ENCODE measurements at places on chromosomes 3 and 15. TPM values are rescaled to one million over a fixed set of nuclear protein-coding genes. Genes with fewer than 3 reads are reported as not detected.
A peak's percentile ranks its signal among the peaks of the same experiment; 100 is the strongest.

DNA sequence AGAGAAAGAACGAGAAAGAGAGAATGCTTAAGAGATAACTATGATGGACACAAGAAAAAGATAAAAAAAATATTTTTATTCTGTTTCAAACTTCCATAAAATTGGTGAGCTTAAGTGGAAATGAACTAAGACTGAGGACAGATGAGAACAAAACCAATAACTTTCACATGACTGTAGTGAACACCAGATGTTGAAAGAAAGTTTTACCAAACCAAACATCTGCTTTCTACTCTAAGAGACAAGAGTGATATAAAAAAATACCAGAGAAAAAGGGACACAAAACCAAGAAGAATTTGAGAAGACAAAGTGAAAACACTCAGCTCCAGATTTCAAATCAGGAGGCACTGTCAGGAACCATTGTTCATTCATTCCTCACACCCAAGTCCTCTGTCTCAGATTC is 147.9 kb downstream of the IMPG2 start:
- no peaks in the 10 kb centered on the region for H3K27me3 ChIP-seq
- H3K27ac ChIP-seq, result no peak overlapping the region
- no peaks in the 10 kb centered on the region for H3K4me1 ChIP-seq
- no peaks in the 10 kb centered on the region for H3K36me3 ChIP-seq

DNA sequence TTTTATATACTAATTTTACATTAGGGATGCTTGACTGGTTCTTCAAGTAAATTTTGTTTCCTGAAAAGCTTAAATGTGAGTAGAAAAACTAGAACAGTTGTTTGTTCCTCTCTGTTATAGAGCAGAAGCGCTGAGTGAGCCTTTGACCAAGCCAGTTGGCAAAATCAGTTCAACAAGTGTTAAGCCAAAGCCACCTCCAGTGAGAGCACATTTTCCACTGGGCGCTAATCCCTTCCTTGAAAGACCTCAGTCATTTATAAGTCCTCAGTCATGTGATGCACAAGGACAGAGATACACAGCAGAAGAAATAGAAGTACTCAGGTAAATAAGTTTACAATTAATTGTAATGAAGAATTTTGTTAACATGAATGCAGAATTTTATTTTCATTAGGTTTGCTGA is 14.6 kb downstream of the CAPN7 start:
- no peak overlapping the region for H3K4me3 ChIP-seq
- DNase-seq, result no peak
- H3K27me3 ChIP-seq, result no peaks in the 10 kb centered on the region
- H3K36me3 ChIP-seq, result peaks cover 32% of the 10 kb centered on the region
- H3K4me1 ChIP-seq, result peaks cover 6% of the 10 kb centered on the region

DNA sequence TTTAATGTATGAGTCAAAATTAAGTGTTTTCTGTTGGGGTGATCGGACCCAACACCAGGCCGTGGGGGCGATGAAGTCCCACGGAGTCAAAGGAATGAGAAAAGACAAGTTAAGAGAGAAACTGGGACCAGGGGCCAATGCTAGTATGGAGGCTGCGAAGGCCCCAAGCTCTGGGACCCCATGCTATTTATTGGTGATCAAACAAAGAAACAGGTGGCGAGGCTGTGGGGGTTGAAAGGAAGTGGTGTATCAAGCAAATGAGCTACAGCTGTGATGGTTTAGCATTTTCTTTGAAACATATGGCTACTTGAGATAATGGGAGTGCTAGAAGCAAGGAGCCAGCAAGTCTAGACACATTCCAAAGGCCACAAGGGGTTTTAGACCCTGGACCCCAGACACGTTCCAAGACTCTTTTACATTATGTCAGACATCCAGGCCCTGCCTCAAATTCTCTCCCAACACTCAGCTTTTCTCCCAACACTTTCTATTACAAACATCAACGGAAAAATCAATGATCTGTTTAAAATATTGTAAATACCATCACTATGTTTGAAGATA is 56.0 kb upstream of the SNRPN start:
- no peaks in the 10 kb centered on the region for H3K4me1 ChIP-seq
- no peak overlapping the region for H3K4me3 ChIP-seq
- no peaks in the 10 kb centered on the region for H3K27me3 ChIP-seq
- no peak overlapping the region for H3K27ac ChIP-seq
- no peaks in the 10 kb centered on the region for H3K36me3 ChIP-seq

DNA sequence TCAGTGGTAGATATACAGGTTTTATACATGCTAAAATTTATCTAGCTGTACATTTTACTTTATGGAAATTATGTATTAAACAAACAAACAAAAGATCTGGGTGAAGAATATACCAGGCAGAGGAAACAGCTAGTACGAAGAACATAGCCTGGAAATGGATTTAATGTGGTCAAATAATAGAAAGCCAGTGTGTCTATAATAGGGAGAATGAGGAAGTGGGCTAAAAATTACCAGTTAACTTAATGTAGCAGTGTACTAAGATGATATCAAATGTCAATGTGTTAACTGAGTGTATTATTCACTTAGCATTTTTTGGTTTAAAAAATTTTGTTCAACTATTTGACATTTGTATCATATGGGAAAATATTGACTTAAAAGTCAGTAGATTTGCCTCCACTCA is 22.8 kb upstream of the SLC15A2 start:
- no peak overlapping the region for H3K27ac ChIP-seq
- H3K4me3 ChIP-seq, result no peak overlapping the region
- H3K27me3 ChIP-seq, result no peaks in the 10 kb centered on the region
- DNase-seq, result no peak
- H3K4me1 ChIP-seq, result no peaks in the 10 kb centered on the region
- H3K36me3 ChIP-seq, result no peaks in the 10 kb centered on the region

- no peaks in the 10 kb centered on the region for H3K27me3 ChIP-seq
- no peak for DNase-seq
- H3K36me3 ChIP-seq, result no peaks in the 10 kb centered on the region
- no peak overlapping the region for H3K27ac ChIP-seq
- no peaks in the 10 kb centered on the region for H3K4me1 ChIP-seq
Measured at GRCh38 chr3:53812434-53812833, 33.8 kb downstream of the CHDH start.

DNA sequence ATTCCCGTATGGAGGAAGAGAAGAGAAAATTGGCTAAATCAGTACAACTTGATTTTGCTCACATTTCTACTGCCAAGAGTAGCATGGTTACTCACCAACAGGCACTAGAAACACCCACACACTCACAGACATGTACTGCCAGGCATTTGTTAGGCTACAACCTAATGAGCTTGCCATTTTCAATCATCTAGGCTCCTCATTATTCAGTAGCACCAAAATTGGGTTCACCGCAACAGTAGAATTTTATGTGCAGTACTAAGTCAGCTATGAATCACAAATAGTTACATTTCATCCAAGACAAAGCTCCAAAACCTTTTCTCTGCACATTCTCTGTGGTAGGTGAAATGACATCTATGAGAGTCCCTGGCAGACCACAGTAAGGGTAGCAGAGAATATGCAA is 15.0 kb upstream of the THUMPD3 start:
- no peak overlapping the region for H3K4me3 ChIP-seq
- H3K27ac ChIP-seq, result no peak overlapping the region
- no peak for DNase-seq
- H3K27me3 ChIP-seq, result no peaks in the 10 kb centered on the region

DNA sequence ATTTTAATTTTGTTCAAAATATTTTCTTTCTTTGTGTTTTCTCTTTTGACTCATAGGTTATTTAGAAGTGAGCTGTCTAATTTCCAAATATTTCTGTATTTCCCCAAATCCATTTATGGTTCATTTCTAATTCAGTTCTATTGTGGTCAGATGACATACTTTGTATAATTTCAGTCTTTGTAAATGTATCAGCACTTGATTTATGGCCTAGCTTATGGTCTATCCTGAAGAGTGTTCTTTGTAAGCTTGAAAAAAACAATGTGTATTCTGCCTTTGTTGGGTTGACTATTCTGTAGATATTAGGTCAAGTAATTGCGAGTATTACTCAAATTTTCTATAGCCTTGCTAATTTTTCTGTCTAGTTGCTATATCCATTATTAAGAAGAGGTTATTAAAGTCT is 311.2 kb downstream of the OCA2 start:
- H3K4me3 ChIP-seq, result no peak overlapping the region
- H3K27me3 ChIP-seq, result no peaks in the 10 kb centered on the region
- H3K36me3 ChIP-seq, result no peaks in the 10 kb centered on the region
- no peaks in the 10 kb centered on the region for H3K4me1 ChIP-seq
- H3K27ac ChIP-seq, result no peak overlapping the region

DNA sequence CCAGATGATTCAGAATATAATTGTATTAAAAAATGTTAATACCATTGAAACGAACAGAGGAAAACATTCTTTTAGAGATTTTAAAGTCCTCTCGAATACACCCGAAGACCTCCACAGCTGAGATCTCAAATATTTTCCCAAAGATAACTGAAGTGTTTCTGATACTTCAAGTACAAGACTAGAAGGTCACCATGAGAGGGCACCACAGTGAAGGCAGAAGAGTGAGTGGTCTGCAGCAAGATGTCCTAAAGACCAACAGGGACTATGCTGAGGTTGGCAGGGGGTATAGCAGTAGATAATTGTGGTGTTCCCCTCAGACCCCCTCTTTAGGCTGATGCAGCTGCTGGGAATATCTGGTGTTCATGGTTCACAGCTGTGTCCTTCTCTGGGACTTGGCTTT is 156.5 kb downstream of the PDCD6IP start:
- H3K27me3 ChIP-seq, result no peaks in the 10 kb centered on the region
- no peaks in the 10 kb centered on the region for H3K4me1 ChIP-seq
- no peak overlapping the region for H3K27ac ChIP-seq
- DNase-seq, result no peak

DNA sequence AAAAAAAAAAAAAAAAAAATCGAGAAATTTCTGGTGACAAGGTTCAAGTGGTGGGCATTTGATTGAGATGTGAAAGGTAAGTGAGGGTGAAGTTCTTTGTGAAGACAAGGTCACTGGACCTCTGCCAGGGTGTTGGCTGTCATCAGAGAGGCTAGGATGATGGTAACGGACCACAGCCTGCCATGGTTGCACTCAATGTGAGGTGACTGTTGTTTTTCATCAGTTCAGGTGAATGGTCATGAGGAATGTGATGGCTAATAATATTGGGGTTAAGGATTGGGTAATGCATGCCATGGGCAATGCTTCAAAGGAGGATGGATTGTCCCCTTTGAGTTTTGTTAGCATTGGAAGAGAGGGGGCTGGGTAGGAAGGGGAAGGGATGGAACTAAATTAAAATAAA is 4.3 kb upstream of the ALPK3 start:
- H3K4me3 ChIP-seq, result no peak overlapping the region
- no peaks in the 10 kb centered on the region for H3K36me3 ChIP-seq
- no peak for DNase-seq
- H3K27me3 ChIP-seq, result no peaks in the 10 kb centered on the region

DNA sequence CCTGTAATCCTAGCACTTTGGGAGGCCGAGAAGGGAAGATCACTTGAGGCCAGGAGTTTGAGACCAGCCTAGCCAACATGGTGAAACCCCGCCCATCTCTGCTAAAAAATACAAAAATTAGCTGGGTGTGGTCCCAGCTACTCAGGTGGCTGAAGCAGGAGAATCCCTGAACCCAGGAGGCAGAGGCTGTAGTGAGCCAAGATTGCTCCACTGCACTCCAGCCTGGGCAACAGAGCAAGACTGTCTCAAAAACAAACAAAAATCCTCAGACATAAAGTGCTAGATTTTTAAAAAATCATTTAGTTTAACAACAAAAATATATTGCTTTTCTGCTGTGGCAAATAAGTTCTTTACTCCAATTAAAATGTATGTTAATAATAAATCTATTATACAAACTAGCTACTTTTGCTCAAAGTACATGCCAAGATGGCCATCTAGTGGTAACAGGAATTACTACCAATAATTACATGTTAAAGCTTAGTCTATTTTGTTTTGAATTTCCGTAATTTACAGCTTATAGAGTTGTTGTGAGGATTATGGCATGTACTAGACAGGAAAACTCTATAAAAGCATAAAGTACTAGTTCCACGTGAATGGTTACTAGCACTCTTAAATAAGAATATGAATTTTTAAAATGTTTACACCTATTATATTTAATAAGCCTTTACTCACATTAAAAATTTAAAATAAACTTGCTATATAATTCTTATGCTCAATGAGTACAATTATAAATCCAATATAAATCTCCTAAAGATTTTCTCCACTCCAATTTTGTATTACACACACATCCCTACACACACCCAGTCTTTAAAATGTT is 39.0 kb downstream of the GABPB1 start:
- DNase-seq, result peak; percentile 23
- H3K4me3 ChIP-seq, result no peak overlapping the region

GRCh38 chr15:98978153-98978552 is 29.4 kb downstream of the PGPEP1L start:
- no peaks in the 10 kb centered on the region for H3K36me3 ChIP-seq
- no peaks in the 10 kb centered on the region for H3K4me1 ChIP-seq
- H3K27me3 ChIP-seq, result no peaks in the 10 kb centered on the region
- H3K27ac ChIP-seq, result no peak overlapping the region
- no peak overlapping the region for H3K4me3 ChIP-seq
- DNase-seq, result no peak

DNA sequence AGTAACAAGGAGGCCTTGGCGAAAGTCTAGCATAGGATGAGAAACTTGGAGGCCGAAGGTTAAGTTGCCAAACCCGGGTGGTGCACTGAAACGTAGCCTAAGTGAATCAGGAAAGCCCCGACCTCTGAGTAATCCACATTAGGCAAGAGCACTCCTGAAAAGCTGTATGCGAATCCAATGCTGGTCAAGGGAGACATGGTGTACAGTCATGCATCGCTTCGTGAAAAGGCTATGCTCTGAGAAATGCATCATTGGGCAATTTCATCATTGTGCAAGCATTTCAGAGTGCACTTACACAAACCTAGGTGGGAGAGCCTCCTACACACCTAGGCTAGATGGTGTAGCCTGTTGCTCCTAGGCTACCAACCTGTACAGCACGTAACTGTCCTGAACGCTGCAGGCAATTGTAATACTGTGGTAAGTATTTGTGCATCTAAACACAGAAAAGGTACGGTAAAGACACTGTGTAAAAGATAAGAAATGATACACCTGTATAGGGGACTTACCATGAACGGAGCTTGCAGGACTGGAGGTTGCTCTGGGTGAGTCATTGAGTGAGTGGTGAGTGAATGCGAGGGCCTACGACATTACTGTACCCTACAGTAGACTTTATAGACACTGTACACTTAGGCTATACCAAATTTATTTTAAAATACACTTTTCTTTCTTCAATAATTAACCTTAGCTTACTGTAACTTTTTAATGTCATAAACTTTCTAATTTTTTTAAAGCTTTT is 222.5 kb downstream of the SHQ1 start:
- no peak for DNase-seq
- no peaks in the 10 kb centered on the region for H3K27me3 ChIP-seq
- no peak overlapping the region for H3K4me3 ChIP-seq

DNA sequence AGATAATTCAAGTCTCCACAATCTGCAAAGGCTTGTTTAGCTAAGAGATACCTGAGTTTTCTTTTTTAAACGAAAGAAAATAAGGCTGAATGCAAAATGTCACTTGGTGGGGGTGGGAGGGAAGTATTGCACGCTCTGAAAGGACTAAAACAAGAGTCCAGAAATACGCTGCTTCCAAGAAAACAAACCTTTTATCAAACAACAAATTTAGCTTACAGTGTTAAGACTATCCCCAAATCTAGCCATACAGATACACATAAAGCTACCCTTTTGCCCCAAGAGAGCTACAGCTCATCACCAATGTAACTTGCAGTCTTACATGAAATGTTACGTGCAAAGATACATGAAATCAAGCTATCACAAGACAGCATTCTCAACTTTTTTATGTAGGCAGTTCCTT is 522.5 kb downstream of the FOXP1 start:
- DNase-seq, result no peak
- peak overlapping the region; percentile 35 for H3K4me3 ChIP-seq
- H3K27me3 ChIP-seq, result no peaks in the 10 kb centered on the region
- H3K4me1 ChIP-seq, result peaks cover 78% of the 10 kb centered on the region

HCN4 gene
- 0.02 TPM for total RNA-seq

SPATA12 gene
- total RNA-seq, result not detected

STRC gene
- 0.63 TPM for total RNA-seq

TXNRD3 gene
- 1.3 TPM for total RNA-seq

PLSCR5 gene
- not detected for total RNA-seq

PRKCD gene
- 27.3 TPM for total RNA-seq

NCBP2 gene
- 127 TPM for total RNA-seq

All from CD8-positive, alpha-beta memory T cell (primary cell).